MG63 (cell line): ENCODE measurements at places on chromosomes 1 and 21.

GRCh38 chr1:47192458-47193384, 2.9 kb upstream of the PDZK1IP1 start:
- peak; percentile 56 for DNase-seq

- peak; percentile 83 for DNase-seq
Observed at GRCh38 chr21:29155118-29155932, 24.9 kb downstream of the MAP3K7CL start.

GRCh38 chr1:11441211-11441952, 37.6 kb upstream of the DISP3 start:
- no peak for DNase-seq

- peak; percentile 63 for DNase-seq
Observed at GRCh38 chr1:206497774-206498173, 9.6 kb upstream of the RASSF5 start.

DNA sequence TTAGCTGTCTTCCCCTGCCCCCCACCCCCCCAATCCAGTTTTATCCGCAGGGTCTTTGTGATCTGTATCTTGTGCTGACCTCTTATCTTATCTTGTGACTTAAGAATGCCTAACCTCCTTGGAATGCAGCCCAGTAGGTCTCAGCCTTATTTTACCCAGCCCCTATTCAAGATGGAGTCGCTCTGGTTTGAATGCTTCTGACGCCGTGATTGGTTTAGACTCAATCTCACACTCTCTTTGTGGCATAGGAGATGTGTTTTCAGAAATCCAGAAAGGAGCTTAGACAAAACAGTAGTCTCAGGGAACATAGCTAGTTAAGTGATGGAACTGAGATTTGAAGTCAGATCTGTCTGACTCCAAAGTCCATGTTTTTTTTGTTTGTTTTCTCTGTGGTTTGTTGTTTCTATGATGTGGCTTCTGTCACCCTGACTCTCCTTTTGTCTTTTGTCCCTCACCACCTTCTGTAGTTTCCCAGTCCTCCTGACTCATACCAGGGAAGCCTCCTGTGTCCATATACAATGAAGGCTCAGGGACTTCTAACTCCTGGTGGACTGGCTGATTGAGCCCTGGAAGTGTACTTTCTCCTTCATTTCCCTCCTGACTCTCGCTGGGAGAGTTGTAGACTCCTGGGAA, 18.1 kb upstream of the USP24 start:
- no peak for DNase-seq

DNA sequence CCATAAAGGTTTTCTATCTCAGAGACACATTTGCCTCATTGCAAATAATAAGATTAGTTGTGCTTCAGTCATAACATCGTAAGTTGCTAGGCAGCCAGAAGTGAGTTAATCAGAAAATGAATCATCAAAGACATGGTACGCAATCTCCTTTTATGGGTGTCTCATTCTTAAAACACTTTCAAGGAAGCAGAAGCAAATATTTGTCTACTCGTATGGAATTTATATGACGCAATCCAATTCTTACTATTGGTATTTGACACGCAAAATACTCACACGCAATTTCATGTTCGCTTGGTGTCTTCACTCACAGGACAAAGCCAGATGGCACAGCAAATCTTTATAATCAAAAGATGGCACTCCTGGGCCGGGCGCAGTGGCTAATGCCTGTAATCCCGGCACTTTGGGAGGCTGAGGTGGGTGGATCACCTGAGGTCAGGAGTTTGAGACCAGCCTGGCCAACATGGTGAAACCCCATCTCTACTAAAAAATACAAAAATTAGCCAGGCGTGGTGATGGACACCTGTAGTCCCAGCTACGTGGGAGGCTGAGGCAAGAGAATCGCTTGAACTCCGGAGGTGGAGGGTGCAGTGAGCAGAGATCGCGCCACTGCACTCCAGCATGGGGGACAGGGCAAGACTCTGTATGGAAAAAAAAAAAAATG, 56.4 kb downstream of the HLCS start:
- DNase-seq = peak; percentile 70

- DNase-seq = no peak
Observed at GRCh38 chr1:31879981-31880608, 58.1 kb downstream of the PTP4A2 start.

GRCh38 chr1:187942986-187943385, 1114.2 kb downstream of the PLA2G4A start:
- no peak for DNase-seq

GRCh38 chr1:157829210-157829609, 9.3 kb upstream of the FCRL1 start:
- DNase-seq = no peak

DNA sequence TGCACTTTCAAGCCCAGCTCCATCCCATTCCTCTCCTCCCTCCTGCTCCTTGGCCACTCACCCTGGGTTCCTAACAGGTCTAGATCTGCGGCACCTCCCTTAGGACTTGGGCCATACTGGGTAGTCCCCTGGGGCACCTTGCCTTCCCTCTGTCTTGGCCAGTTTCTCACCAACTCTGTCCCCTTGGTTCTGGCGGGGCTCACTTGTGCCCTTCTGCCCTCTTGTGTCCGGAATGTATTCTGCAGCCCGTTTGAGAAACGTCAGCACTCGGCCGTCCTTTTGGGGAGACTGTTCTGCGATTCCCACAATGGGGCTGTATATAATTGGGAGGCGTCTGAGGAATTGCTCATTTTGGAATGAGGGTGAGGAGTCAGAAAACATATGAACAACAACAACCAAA, 162.4 kb downstream of the ZSCAN20 start:
- DNase-seq = peak; percentile 17

- no peak for DNase-seq
Observed at GRCh38 chr21:42758721-42759593, 105.5 kb downstream of the PDE9A start.

- DNase-seq = no peak
Observed at GRCh38 chr1:33147275-33147996, 34.4 kb downstream of the TRIM62 start.

GRCh38 chr1:230272557-230272956, 153.6 kb downstream of the PGBD5 start:
- DNase-seq = no peak

GRCh38 chr1:25669781-25670567, 53.4 kb downstream of the MAN1C1 start:
- no peak for DNase-seq

DNA sequence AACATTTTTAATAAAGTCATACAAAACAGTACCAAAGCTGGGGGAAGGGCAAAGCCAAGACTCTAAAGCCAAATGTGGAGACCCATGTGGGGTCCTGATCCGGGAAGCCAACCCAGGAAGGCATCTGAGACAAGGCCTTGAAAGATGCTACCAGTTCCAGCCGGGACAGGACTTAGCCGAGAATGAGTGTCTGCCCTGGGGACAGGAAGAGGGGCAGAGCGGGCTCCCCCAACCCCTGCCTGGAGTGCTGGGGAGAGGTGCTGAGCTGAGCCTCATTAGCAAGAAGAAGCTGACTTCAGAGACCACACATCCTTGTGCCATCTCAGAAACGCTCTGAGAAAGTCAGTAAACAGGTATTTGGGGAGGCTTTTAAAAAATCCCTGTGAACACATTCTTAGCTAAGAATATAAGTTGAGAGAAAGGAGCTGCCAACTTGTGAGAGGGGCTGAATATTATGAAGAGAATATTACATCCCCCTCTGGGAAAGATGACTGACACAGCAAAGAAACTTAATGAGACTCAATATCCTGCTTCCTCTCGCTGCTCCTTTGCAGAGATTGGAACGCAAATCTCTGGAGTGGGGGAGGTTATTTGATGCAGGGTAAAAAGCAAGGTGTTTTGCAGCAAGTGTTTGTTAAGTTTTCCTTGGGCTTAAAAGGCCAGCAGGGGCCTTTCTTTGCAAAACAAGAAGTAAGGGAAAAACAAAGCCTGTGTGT, 103.3 kb upstream of the KCND3 start:
- DNase-seq = no peak

DNA sequence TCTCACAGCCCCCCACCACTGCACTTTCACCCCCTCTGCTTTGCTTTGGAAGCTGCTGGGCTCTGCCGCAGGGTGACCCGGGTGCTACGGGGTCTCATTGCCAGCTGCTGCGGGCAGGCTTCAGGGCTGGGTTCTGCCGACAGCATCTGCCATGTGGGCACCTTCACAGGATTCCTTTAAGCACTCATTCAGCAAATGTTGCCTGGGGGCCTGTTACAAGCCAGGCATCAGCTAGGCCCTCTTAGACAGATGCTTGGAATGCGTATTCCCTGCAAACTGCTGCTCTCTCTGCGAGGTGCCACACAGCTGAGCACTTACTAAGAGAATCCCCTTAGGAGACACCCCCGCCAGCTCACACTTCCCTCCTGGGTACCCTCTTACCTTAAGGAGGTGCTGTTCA, 29.2 kb downstream of the COL16A1 start:
- no peak for DNase-seq

DNA sequence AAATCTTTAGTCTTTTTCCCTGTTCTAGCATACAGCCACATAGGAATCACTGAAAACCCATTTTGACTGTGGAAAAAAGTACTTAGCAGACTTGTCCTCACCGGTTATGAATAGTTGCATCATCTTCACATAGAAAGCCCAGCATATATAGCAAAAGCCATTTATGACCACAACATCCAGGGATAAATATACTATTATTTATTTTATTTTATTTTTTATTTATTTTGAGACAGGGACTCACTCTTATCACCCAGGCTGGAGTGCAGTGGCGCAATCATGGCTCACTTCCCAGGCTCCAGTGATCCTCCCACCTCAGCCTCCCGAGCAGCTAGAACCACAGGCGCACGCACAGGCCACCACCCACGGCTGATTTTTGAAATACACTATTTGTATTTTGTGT, 175.3 kb downstream of the GALNT2 start:
- no peak for DNase-seq

- DNase-seq = no peak
Observed at GRCh38 chr1:202697038-202697437, 13.2 kb downstream of the SYT2 start.
